ENCODE measurements at places on chromosomes 16 and 17.
A peak's percentile ranks its signal among the peaks of the same experiment; 100 is the strongest.

GRCh38 chr17:73698966-73699365 is 54.7 kb upstream of the SDK2 start:
- DNase-seq: no peak

- DNase-seq: no peak
These were observed 260.7 kb upstream of the FOXF1 start for GRCh38 chr16:86249631-86250030.

GRCh38 chr17:74843352-74843627 is 16.4 kb downstream of the GRIN2C start:
- no peak for DNase-seq

GRCh38 chr16:83510906-83511305 is 296.9 kb upstream of the HSBP1 start:
- DNase-seq: no peak

DNA sequence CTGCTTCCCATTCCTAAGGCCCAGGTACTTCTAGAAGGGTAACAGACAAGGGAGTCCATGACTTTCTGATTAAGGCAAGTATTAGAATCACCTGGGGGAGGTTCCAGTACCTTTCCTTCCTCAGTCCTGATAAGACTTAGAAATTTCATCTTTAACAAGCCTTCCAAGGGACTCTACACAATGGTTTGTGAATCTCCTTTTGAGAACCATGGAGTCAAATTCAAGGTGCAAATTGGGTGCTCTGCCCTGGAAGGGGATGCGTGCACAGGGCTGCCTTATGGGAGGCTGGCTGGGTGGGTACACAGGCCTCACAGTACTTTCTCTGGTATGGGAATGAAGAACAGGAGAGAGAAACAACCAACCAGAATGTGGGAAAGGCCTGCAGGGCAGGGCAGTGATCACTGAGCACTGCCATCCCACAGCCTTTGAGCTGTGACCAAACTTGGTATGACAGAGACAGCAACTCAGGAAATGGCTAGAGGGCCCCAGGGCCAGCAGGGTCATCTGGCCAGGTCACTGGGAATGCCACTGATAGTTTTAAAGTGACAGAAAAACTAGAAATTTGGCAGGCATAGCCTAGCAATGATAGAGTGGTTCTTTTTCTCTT is 3.6 kb upstream of the TMIGD1 start:
- DNase-seq: no peak

DNA sequence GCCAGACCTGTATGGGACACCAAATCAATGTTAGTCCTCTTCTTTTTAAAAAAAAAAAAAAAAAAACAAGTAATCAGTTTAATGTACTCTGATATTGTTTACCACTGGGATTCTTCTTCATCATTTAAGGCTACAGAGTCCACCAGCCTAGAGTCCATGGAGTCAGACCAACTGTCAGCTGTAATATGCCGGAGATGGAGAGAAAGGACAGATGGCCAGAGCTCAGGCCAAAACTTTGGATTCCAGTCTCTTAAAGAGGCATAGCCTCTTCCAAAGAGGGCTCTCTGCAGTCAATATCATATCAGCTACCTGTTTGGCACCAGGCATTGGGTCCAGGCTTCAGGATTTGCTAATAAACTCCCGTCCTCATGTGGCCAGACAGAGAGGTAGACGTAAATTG is 469.6 kb upstream of the HSBP1 start:
- DNase-seq: no peak

- DNase-seq: no peak
These were observed 251.7 kb upstream of the CACNG5 start for GRCh38 chr17:66583112-66583748.

DNA sequence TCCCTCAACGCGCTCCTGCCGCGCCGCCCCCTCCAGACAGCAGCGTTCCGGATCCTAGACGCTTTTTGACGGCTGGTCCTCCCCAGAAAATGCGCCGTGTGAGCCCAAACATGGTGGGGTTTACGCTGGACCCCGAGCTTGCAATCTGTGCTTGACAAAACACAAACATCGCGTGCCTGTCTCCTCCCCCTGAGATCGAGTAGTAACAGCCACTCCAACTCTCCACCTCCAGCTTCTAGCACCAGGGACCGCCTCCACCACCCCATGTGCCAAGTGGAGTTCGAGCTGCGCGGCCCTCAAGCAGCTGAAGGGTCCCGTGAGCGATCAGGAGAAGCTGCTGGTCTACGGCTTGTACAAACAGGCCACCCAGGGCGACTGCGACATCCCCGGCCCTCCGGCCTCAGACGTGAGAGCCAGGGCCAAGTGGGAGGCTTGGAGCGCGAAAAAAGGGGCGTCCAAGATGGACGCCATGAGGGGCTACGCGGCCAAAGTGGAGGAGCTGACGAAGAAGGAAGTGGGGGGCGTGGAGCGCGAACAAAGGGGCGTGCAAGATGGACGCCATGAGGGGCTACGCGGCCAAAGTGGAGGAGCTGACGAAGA is 656 bp upstream of the GEMIN4 start:
- DNase-seq: no peak

DNA sequence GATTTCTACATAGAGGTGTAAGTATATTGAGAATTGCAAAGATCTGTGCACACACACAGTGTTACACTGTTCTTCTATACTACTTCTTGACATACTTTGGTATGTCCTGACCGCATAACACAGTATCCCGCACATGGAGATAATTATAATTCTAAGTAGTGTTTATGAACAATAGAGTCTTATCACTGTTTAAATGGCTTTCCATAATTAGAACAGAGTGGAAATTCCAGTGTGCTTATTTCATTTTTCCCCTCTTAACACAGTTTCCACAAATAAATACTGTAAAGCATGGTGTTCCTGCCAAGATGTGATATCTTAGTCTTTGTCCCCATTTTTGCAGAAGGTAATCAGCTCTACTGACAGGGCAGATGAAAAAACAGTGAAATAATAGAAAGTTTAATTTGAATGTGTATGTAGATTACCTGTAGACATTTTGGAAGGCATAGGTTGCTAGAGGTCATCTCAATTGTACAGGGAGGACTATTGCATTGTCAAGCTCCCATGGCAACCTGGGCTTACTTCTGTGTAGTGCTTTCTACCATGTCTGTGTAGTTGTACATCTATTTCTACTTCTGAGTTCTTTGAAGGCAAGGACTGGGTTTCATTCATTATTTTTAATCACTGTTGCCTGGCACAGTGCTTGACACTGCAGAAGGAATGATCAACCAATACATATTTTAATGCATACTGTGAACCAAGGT is 10.1 kb upstream of the KRT28 start:
- DNase-seq: no peak

DNA sequence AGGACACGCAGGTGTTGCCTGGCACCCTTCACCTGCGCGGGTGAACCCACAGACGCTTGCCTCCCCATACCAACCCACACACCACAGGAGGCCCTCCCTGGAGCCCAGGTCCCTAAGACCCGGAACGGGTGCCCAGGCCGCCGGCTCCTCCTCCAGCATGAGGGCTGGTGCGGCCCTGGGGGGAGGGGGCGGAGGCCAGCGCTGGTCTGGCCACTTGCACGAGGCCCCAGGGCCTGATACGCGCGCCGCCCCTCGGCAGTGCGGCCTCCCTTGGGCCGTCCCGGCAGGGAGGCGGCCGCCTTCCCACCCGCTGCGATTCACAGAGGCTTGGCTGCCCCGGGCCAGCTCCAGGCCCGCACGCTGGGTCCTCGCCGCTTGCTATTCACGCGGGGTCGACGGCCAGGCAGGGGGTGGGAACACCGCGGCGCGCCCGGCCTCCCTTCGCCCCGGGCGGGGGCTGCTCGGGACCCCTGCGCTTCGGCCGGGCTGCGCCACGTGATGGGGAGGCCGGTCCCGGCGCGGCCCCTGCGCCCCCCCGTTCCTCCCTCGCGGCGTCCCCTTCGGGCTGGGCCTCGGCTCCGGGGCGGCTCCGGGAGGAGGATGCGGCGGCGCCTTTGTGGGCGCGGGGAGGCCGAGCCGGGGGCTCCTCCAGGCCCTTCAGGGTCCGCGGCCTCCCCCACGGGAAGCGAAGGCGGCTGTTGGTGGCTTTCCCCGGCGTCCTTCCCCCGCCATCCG is 685 bp downstream of the FASN start:
- peak; percentile 15 for DNase-seq

- DNase-seq: no peak
These were observed 2.5 kb downstream of the TBX21 start for GRCh38 chr17:47735536-47736011.

DNA sequence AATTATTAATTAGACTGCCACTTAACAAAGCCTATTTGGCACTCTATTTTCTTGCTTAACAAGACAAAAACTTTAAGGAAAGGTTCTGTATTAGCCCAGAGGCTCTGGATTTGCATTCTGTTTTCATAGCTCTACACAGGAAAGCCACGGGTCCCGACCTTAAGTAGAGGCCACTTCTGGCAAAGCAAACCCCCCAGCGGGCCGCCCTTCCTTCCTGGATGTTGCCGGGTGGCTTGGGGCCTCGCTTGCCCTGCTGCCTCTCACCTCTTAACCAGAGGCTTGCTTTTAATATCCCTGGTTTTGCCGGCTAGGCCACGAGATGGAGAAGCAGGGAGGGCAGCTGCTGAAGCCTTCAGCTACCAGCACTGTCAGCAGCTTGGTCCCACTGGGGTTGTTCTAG is 4.4 kb downstream of the RTN4RL1 start:
- no peak for DNase-seq

DNA sequence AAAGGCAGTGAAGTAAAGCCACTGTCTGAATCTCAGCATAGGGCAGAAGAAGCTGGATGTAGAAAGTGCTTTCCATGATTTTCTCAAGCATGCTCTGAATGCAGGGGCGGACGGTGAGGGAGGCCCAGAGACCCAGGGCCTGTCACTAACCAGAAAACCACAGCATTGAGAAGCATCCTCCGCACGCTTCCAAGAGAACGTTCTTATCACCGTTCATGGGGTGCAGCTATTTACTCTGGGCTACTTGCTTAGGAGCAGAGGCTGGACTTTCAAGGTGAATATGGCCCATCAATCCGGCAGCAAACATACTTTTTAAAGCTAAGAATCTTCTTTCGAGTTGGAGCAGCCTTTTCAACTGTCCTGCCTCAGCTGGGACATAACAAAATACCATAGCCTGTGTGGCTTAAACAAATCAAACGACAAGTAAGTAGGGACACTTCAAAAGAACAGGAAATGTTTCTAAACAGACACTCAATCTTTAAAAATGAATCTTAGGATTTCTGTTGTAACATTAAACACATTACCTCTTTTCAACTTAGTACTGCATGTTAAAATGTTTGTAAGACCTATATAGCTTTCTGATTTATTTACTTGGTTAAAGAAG is 46.5 kb upstream of the CDRT4 start:
- DNase-seq: no peak

GRCh38 chr17:50196036-50196435 is 5.4 kb downstream of the COL1A1 start:
- DNase-seq: no peak

DNA sequence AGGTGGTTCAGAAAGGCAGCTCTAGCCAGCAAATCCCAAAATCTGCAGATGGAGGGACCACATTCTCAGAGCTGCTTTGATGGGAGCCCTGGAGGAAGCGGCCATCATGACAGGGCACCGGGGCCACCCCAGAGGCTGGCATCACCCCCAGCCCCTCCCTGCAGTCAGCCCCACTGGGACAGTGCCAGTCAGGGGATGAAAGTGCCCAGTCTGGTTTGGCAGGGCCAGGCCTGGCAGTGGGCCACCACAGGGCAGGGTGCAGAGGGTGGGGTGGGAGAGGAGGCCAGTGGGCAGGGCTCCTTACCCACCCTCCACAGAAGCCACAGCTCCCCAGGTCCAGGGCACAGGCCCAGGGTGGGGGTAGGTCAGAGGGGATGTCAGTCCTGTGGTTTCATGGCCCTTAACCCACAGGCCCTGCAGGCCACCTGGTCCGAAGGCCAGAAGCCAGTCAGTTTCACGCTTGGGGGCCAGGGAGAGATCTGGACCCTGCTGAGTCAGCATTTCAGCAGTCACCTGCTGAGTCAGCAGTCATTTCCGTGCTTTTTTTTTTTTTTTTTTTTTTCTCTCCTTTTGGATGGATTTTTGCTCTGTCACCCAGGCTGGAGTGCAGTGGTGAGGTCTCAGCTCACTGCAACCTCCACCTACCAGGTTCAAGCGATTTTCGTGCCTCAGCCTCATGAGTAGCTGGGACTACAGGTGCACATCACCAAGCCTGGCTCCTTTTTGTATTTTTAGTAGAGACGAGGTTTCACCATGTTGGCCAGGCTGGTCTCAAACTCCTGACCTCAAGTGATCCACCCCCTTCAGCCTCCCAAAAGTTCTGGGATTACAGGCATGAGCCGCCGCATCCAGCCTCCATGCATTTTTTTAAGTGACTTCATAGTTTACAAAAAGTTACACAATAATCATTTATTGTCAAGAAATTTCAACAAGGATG is 10.4 kb downstream of the SLC25A10 start:
- DNase-seq: no peak

- no peak for DNase-seq
These were observed 195.9 kb upstream of the CHMP6 start for GRCh38 chr17:80795754-80796153.

GRCh38 chr17:55344514-55344997 is 77.1 kb downstream of the MMD start:
- no peak for DNase-seq

DNA sequence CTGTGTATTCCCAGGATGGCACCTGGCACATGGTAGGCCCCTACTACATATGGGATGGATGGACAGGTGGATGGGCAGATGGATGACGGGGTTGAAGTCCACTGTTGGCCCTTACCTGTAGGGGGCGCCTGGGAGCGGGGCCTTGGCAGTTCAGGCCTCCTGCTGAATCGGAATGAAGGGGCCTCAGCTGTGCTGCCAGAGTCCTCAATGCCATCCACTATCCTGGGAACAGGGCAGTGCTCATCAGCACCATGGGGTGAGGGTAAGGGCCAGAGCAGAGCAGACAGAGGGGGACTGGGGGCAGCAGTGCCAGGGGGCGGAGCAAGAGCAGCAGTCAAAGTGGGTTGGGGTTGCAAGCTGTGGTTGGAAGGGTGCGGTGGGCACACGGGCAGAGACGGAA is 8.3 kb upstream of the RAB5C start:
- DNase-seq: no peak

- DNase-seq: no peak
These were observed 95.3 kb downstream of the SOCS1 start for GRCh38 chr16:11160676-11161115.

DNA sequence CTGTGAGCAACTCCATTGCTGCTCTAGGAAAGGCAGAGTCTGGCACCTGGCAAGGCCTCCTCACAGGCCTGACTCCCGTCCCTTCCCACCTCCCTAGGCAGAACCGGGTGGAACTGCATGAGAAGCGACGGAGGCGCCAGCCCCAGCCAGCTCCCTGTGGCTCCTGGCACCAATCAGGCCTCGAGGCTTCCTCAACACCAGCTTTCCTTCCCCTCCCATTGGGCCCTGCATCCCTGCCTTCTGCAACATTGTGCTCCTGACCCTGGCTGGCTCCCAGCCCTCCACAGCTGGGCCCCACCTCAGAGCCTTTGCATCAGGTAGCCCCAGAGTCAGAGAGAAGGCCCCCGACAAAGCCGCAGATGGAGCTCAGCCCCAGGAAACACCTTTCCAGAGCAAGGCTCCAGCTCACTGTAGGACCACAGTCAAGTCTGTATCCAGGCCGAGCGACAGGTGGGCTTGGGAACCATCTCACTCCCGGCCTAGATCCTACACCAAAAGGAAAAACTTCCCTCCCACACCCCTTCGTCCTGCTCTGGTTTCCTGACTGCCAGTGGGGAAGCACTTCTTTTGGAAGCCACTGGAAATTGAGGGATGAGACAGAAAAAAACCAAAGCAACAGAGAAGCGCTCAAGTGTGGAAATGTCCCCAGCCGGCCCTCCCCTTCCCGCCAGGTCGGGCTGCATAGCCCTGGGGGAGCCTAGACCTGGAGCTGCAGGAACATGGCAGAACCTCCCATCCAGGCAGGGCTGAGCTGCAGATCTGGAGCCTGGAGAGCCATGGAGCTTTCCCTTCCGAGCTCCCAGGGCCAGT is 31.0 kb downstream of the LRRC75A start:
- DNase-seq: no peak
